ENCODE measurements at places on chromosomes 4 and X.

DNA sequence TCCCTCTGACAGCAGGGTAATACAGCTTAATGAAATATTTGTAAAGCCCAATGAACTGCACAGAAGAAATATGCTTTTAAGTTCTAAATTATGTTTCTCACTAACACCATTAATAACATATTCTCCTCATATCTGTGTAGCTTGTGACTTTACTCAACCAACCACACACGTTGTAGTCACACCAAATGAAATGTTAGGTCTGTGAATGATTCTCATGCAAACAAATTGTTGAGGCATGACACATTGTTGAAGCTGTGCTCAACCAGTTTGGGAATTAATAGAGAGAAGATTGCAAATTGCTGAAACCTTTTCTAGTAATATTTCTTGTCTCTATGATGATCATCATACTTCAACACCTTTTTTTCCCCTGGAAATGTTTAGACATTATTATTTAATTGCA is 645.9 kb downstream of the PCDH7 start:
- no peak for DNase-seq

DNA sequence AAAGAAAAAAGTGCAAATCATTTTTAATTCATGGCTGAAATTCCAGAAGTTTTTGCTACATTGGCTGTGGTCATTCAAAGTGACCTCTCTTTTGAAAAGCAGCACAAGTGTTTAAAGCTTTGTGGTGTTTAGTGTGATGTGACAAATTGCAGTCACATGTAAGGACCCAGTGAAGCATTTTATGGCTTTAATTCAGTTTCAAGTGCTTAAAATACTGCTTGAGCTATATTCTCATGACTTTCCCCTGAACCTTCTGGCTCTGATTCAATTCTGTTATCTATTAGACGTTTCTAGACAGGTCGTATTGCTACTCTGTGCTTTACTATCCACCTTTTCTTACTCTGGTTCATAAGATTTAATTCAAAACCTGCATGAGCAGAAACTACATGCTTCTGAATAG is 105.8 kb downstream of the FAT4 start:
- no peak for DNase-seq

DNA sequence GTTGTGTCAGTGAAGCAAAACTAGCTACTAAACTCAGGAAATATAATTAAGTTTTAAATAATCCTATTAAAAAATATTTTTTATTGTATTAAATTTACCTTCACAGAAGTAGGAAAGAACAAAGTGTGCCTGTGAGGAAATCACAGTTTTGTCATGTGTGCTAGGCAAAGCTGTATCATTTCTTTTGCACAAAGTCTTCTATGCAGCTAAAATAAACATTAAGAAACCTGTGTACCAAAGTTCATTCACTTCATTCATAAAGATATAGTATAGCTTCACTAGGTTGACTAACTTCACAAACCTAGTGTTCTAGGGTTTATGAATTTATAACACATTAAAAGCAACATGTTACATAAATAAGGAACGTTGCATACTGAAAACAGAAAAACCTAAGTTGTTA is 131.0 kb downstream of the PDS5A start:
- no peak for DNase-seq

GRCh38 chr4:130395871-130396270 is 1299.9 kb downstream of the C4orf33 start:
- DNase-seq, result peak; percentile 51

DNA sequence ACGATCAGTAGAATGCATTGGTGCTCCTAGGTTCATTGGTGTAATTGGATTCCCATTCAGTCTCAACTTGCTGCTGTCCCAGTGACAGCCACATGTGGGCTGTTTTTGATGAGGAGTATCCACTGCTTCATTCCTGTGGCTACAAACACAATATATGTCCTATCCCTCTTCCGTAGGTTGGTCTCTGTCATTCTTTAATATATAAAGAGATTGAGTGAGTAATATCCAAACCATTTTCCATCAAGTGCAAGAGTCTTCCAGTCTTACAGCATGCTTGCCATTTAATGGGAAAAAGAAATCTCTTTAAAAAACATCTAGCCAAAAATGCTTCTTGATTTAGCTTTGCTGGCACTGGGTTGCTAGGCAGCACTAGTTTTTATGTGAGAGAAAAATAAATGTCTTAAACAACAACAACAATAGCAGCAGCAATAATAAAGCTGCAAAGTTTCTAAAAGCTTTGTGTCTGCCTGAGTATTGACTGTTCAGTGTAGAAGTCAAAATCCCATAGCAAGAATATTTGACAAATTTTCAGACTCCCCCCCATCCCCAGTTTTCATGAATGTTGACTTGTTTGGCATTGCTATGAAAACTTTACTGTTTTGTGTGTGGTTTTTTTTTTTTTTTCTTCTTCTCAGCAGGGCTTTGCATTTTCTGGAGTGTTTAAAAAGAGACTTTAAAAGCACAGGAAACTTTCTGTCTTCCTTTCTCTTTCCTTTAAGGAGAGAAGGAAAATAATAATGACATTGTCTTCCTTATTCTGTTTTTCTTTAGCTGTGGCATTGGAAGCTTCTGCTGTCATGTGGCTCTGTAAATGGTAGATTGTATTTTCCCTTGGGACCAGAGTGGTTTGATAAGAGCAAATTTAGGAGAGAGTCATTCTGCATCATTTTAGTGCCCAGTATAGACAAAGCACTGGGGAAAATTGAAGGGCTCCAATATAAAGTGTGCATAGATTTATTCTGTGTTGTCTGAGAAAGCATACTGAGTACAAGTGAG is 244.3 kb downstream of the ARHGAP10 start:
- DNase-seq, result no peak

- DNase-seq, result peak; percentile 26
Observed at GRCh38 chr4:76012388-76012801, 5.1 kb upstream of the CXCL9 start.

DNA sequence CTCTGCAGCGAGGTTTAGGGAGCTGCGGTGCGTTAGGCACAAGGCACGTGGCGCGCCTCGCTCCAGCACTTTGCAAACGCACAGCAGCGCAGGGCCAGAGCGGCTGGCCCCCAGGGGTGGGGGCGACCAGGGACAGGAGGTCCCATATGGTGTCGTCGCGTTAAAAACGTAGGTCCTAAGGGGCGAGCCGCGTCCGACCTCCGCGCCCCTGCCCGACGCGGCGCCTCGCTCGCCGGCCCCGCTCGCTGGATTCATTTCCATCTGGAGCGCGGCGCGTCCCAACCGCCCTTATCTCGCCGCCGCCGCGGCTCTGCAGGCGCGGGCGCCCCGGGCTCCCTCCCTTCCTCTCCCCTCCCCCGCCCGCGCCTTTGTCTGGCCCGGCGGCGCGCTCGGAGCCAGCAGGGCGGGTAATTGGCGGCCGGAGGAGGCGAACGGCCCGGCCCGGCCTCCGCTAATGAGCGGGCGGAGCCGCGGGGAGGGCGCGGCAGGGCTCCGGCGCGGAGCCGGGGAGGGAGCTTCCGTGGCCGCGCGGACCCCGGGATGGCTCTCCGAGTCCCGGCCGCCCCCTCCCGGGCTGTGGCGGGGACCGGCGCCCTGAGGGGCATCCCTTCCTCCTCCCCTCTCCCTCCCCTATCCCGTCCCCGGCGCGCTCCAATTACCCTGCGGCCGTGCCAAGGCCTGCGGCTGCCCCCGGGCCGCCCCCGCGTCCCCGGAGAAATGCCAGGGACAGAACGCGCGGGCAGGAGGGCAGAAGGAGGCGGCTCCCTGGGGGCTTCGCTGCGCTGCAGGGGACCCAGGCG is 409.0 kb downstream of the BCOR start:
- DNase-seq, result peak; percentile 37

- DNase-seq, result no peak
Observed at GRCh38 chr4:123767806-123768205, 371.2 kb downstream of the SPRY1 start.

- no peak for DNase-seq
Observed at GRCh38 chr4:182085051-182085480, 158.1 kb upstream of the TENM3 start.

Data from dermis blood vessel endothelial cell (primary cell).